ENCODE measurements at places on chromosomes 13 and 19. TPM values are rescaled to one million over a fixed set of nuclear protein-coding genes. Genes with fewer than 3 reads are reported as not detected.
A peak's percentile ranks its signal among the peaks of the same experiment; 100 is the strongest.

The LIN37 gene
- total RNA-seq: 10.2 TPM

DNA sequence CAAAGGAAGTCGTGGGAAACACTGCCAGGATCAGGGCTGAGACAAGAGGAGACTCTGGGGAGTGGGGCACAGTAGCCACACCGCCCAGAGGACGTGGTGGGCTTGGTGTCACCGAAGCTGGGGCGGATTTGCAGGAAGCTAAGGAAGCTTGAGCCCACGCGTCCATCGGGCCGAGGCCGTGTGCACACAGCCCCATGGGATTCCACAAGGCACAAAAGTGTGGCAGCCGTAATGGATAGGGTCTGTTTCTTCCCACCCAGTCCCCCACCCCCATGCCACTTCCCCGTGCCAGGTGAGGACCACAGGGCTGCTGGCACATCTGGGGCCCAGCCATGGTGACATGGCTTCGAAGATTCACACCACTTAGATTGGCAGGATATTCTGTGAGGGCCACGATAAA lies 153.2 kb upstream of the SPACA7 start:
- peaks cover 14% of the 10 kb centered on the region for H3K27me3 ChIP-seq
- no peaks in the 10 kb centered on the region for H3K4me1 ChIP-seq
- no peak for DNase-seq
- H3K4me3 ChIP-seq: no peak overlapping the region

- H3K4me3 ChIP-seq: no peak overlapping the region
- H3K27ac ChIP-seq: no peak overlapping the region
- no peak for DNase-seq
- peaks cover 59% of the 10 kb centered on the region for H3K36me3 ChIP-seq
- peaks cover 43% of the 10 kb centered on the region for H3K4me1 ChIP-seq
Observed at GRCh38 chr13:113996081-113996911, 22.4 kb upstream of the C13orf46 start.

GRCh38 chr13:85313761-85314503 lies 485.3 kb downstream of the SLITRK6 start:
- no peaks in the 10 kb centered on the region for H3K27me3 ChIP-seq
- no peaks in the 10 kb centered on the region for H3K36me3 ChIP-seq
- no peak overlapping the region for H3K4me3 ChIP-seq
- no peak for DNase-seq
- H3K27ac ChIP-seq: no peak overlapping the region

DNA sequence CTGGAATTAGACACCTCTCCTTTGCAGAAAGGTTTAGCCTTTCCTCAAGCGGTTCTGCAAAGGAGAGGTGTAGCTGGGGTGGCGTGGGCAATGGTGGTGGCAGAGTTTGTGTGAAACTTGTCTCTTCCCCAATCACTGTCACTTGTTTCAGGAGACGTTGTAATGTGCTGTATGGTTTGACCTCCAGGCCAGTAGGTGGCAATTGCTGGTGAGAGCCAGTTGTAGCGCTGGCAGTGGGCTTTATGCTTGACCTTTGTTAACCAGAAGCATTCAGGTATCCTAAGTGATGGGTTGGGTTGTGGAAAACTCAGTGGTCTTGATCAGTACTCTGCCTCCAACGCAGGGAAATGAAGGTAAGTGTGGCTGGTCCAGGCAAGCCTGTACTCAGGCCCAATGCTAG lies 12.7 kb upstream of the LILRA5 start:
- no peaks in the 10 kb centered on the region for H3K36me3 ChIP-seq
- H3K4me3 ChIP-seq: no peak overlapping the region
- H3K4me1 ChIP-seq: no peaks in the 10 kb centered on the region
- no peak overlapping the region for H3K27ac ChIP-seq
- H3K27me3 ChIP-seq: no peaks in the 10 kb centered on the region
- DNase-seq: no peak

- H3K36me3 ChIP-seq: no peaks in the 10 kb centered on the region
- H3K4me3 ChIP-seq: no peak overlapping the region
- H3K4me1 ChIP-seq: no peaks in the 10 kb centered on the region
- DNase-seq: no peak
- no peaks in the 10 kb centered on the region for H3K27me3 ChIP-seq
Observed at GRCh38 chr13:38421590-38422560, 72.2 kb downstream of the UFM1 start.

The ZNF132 gene
- total RNA-seq: 9.5 TPM

The NCAN gene
- 0.22 TPM for total RNA-seq

DNA sequence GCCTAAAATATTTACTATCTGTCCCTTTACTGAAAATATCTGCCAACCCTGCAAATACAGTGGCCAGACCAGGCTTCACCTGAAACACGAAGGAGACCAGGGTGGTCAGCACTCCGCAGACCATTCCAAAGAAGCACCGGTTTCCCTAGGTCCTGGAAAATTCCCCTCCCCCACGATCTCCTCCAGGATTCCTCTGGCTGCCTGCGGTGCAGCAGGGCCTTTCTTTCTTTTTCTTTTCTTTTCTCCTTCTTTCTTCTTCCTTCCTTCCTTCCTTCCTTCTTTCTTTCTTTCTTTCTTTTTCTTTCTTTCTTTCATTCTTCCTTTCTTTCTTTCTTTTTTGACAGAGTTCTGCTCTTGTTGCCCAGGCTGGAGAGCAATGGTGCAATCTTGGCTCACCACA lies 152.7 kb downstream of the USP12 start:
- no peak overlapping the region for H3K27ac ChIP-seq
- no peaks in the 10 kb centered on the region for H3K36me3 ChIP-seq
- H3K4me3 ChIP-seq: no peak overlapping the region
- no peaks in the 10 kb centered on the region for H3K27me3 ChIP-seq

GRCh38 chr19:31725051-31725450 lies 375.8 kb upstream of the TSHZ3 start:
- no peak overlapping the region for H3K4me3 ChIP-seq
- no peaks in the 10 kb centered on the region for H3K4me1 ChIP-seq
- DNase-seq: no peak
- H3K27me3 ChIP-seq: no peaks in the 10 kb centered on the region
- no peak overlapping the region for H3K27ac ChIP-seq

The NLRP4 gene
- not detected for total RNA-seq

- no peak overlapping the region for H3K4me3 ChIP-seq
- DNase-seq: no peak
- no peaks in the 10 kb centered on the region for H3K27me3 ChIP-seq
- no peaks in the 10 kb centered on the region for H3K4me1 ChIP-seq
- H3K36me3 ChIP-seq: no peaks in the 10 kb centered on the region
Observed at GRCh38 chr19:35478794-35479677, 11.2 kb downstream of the KRTDAP start.

The KCNRG gene
- total RNA-seq: 2.1 TPM

DNA sequence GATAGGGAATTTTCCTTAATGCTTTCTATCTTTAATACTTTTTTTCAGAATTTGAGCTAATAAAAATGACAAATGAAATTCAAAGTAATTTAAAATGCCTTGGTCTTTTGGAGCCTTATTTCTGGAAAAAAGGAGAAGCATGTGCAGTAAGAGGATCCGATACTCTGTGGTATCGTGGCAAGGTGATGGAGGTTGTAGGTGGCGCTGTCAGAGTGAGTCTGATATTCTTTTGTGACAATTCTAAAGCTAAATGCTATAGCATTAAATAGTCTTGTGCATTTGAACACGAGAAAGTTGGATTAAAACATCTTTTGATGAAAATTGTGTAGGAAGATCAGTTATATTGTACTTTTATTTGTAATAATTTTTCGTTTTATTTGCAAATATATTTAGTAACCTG lies 95.0 kb downstream of the RNF17 start:
- no peaks in the 10 kb centered on the region for H3K4me1 ChIP-seq
- no peak for DNase-seq
- no peak overlapping the region for H3K4me3 ChIP-seq

DNA sequence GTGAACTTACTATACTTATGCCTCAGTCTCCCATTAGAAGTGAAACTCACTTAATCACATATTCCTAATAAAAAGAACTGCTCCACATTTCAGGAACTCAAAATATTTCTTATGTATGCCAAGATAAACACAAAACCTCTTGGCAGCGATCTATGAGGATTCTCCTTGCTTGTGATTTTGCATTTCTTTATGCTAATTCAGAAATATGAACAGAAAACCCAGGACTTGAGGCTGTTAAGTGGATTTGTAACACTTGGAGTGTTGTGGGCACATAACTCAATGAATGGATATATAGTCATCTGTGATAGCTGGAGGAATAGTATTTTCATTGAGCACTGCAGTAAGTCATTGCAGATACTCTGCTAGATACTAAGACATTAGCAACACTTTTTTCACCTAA lies 5.6 kb upstream of the KATNAL1 start:
- H3K4me1 ChIP-seq: peaks cover 3% of the 10 kb centered on the region
- H3K36me3 ChIP-seq: no peaks in the 10 kb centered on the region
- no peak overlapping the region for H3K4me3 ChIP-seq
- H3K27me3 ChIP-seq: no peaks in the 10 kb centered on the region
- peak; percentile 33 for DNase-seq

All from muscle of leg (tissue), 16 donors.